WTC11 (cell line): ENCODE measurements at places on chromosomes 1 and 21.

DNA sequence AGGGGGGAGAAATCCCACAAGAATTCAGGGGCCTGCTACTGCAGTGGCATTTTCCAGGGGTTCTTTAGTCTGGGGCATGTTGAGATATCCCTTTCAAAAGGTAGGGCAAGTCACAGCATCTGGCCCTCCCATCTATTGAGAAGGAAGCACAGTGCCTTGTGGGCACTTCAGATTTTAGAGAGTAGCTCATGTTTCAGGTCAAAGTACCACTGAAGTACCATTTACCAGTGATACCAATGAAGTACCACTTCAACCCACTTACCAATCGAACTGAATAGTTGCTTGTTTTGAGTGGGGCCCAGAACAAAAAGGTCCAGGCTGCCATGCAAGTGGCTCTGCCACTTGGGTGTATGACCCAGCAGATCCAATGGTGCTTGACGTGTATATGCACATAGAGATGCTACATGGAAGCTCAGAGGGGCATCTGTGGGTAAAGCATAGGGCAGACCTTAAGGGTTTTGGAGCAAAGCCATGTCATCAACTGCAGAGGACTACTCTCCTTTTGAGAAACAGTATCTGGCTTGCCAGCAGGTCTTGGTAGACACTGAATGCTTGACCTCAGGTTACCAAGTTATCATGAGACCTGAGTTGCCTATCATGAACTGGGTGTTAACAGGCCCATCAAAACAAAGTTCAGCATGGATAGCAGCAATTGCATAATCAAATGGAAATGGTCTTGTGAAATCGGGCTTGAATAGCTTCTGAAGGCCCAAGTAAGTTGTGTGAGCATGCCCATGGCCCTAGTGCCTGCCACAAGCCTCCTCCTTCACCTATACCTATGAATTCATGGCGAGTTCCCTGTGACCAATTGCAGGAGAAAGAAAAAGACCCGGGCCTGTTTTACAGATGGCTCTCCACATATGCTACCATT lies 23.5 kb downstream of the PLA2G2D start:
- no peak overlapping the region for H3K4me3 ChIP-seq
- H3K27me3 ChIP-seq, result peaks cover 26% of the 10 kb centered on the region
- H3K27ac ChIP-seq, result no peak overlapping the region
- H3K4me1 ChIP-seq, result no peaks in the 10 kb centered on the region
- peaks cover 32% of the 10 kb centered on the region for H3K36me3 ChIP-seq
- DNase-seq, result no peak

DNA sequence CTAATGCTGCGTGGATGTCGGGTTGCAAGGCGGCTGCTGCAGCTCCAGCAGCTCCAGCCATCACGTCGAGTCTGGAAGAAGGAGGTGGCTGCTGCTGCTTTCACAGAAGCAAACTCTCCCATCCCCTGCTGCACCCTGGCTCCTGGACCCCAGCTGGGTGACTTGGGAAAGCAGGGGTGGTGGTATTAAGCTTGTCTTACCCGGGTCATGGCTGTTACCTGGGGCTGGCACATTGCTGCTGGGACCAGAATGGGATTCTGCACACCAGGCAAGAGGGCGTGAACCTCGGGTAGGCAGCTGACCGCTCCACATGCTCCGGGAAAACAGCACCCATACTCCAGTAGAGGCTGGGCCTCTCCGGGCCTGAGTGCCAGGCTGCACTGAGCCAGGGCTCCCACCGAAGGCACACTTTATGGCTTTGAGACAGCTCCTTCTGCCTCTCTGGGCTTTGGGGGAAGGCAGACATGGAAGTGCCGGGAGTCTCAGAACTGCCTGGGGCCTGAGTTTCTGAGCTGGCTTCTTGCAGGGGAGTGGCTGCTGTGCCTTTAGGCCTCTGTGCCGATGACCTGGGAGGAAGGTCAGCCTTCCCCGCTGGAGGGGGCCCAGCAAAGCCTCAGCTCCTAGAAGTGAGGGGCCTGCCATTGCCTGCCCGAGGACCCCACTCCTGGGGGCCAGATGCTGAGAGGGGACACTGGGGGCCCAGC lies 1.2 kb downstream of the SMIM1 start:
- H3K4me3 ChIP-seq, result peak overlapping the region; percentile 57
- H3K36me3 ChIP-seq, result no peaks in the 10 kb centered on the region
- H3K4me1 ChIP-seq, result peaks cover 23% of the 10 kb centered on the region
- no peak for DNase-seq

- H3K27ac ChIP-seq, result no peak overlapping the region
- no peak overlapping the region for H3K4me3 ChIP-seq
- H3K36me3 ChIP-seq, result no peaks in the 10 kb centered on the region
- no peaks in the 10 kb centered on the region; the same call in 1 of the 2 replicates for H3K4me1 ChIP-seq
Observed at GRCh38 chr1:113325022-113325421, 65.3 kb upstream of the MAGI3 start.

GRCh38 chr1:11475748-11476147 lies 3.2 kb upstream of the DISP3 start:
- no peak overlapping the region for H3K4me3 ChIP-seq
- H3K36me3 ChIP-seq, result no peaks in the 10 kb centered on the region
- H3K4me1 ChIP-seq, result peaks cover 5% of the 10 kb centered on the region
- no peak for DNase-seq
- H3K27me3 ChIP-seq, result peaks cover 34% of the 10 kb centered on the region

GRCh38 chr1:212261361-212261929 lies 23.8 kb upstream of the PPP2R5A start:
- no peak for DNase-seq
- H3K27ac ChIP-seq, result no peak overlapping the region
- H3K4me1 ChIP-seq, result peaks cover 17% of the 10 kb centered on the region
- H3K36me3 ChIP-seq, result no peaks in the 10 kb centered on the region
- no peak overlapping the region for H3K4me3 ChIP-seq

DNA sequence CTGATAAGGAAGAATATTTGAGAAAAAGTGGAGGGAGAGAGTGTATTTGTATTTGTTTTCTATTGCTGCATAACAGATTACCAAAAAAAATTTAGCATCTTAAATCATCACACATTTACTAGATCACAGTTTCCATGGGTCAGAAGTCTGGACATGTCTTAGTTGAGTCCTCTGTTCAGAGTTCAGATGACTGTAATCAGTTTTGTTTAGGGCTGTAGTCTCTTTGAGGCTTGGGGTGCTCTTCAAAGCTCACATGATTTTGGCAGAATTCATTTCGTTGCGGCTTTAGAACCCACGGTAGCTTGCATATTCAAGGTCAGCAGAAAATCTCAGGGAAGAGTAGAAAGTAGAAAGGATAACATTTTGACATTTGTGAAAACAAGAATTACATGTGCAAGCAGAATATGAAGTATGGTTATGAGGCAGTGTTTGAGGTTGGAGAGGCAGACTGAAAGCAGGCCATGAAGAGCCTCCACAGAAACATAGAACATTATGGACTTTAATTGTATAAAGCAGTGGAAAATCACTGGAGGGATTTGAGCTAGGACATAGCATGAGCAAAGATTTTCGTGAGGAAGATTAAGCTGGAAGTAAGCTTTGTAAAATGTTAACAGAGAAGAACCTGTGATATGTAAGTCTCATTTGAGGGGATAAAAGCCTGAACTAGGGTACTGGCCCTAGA lies 110.6 kb upstream of the GPR52 start:
- H3K4me3 ChIP-seq, result no peak overlapping the region
- H3K4me1 ChIP-seq, result no peaks in the 10 kb centered on the region
- no peaks in the 10 kb centered on the region for H3K27me3 ChIP-seq
- no peaks in the 10 kb centered on the region for H3K36me3 ChIP-seq
- peak overlapping the region; percentile 18 for H3K27ac ChIP-seq

GRCh38 chr21:27104846-27105431 lies 138.1 kb upstream of the ADAMTS5 start:
- H3K27ac ChIP-seq, result no peak overlapping the region
- H3K4me1 ChIP-seq, result peaks cover 17% of the 10 kb centered on the region
- H3K4me3 ChIP-seq, result no peak overlapping the region
- H3K36me3 ChIP-seq, result peaks cover 5% of the 10 kb centered on the region; the same call in 1 of the 2 replicates
- H3K27me3 ChIP-seq, result no peaks in the 10 kb centered on the region

GRCh38 chr1:68181165-68181556 lies 51.2 kb downstream of the WLS start:
- no peaks in the 10 kb centered on the region for H3K4me1 ChIP-seq
- no peaks in the 10 kb centered on the region for H3K36me3 ChIP-seq
- H3K27ac ChIP-seq, result no peak overlapping the region
- no peak for DNase-seq

GRCh38 chr1:62318756-62319544 lies at the start of gene KANK4:
KANK4 (minus strand) TSS chr1:62319434; CDS start chr1:62281564, 37,870 bp downstream.
- peaks cover 12% of the 10 kb centered on the region for H3K4me1 ChIP-seq
- no peak within 1 kb of the TSS for H3K27ac ChIP-seq
- peak within 1 kb of the TSS; percentile 76 for H3K4me3 ChIP-seq
- H3K36me3 ChIP-seq, result no peaks in the 10 kb centered on the region
- peaks cover 70% of the 10 kb centered on the region for H3K27me3 ChIP-seq

DNA sequence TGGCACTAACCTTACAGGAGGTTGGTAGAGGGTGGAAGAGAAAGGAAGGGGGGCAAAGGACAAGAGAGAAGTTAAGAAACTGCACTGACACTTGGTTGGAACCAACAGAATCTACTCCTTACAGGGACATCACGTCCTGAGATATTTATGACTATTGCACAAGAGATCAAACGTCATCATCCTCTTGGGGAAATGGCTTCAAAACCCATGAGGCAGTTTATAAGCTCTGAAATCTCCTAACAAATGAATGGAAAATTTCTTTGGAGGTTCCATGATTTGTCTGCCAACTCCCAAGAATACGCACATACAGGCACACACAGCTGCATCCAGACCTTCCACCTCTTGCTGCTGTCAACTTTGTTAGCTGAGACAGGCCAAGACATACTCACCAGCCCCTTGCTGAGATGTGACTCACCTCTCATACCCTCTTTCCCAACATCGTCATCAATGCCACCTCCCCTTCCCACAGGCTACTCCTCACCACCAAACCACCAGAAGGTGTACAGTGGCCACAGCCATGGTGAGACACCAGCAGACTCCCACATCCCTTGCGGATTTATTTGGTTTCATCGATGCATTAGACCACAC lies 135.5 kb downstream of the SETD4 start:
- H3K4me1 ChIP-seq, result no peaks in the 10 kb centered on the region
- DNase-seq, result no peak
- H3K27ac ChIP-seq, result no peak overlapping the region
- H3K36me3 ChIP-seq, result no peaks in the 10 kb centered on the region
- H3K27me3 ChIP-seq, result no peaks in the 10 kb centered on the region

- no peak for DNase-seq
- H3K36me3 ChIP-seq, result peaks cover 9% of the 10 kb centered on the region; the same call in 1 of the 2 replicates
- H3K4me3 ChIP-seq, result peak overlapping the region; percentile 44
- no peaks in the 10 kb centered on the region for H3K27me3 ChIP-seq
Observed at GRCh38 chr1:164635803-164636731, 77.1 kb downstream of the PBX1 start.

DNA sequence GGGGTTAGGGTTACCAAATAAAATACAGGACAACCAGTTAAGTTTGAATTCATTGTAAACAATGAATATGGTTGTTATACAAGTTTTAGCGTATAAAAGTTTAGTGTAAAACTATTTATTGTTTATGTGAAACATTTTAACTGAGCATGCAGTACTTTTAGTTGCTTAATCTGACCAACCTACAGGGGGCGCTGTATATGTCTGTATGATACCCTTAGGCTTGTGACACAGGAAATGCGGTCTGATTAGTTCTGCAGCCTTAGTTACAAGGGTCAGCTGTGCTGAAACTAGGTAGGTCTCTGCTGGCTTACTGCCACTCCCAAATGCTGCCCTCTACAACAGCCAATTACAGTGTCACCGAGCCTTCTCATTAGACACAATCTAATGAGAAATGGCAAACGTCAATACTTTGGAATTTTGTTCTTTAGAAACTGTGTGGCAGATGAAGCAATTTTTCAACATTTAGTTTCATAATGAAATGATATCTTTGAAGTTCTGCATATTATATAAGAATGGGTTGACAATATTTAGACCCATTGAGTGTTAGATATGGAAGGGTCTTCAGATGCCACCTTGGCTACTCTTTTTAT lies 56.2 kb downstream of the NTNG1 start:
- peaks cover 5% of the 10 kb centered on the region for H3K36me3 ChIP-seq
- H3K27me3 ChIP-seq, result no peaks in the 10 kb centered on the region
- H3K4me1 ChIP-seq, result peaks cover 5% of the 10 kb centered on the region
- H3K4me3 ChIP-seq, result no peak overlapping the region

GRCh38 chr1:214438530-214438929 lies 112.9 kb downstream of the PTPN14 start:
- H3K4me3 ChIP-seq, result no peak overlapping the region
- H3K4me1 ChIP-seq, result peaks cover 59% of the 10 kb centered on the region
- H3K27me3 ChIP-seq, result no peaks in the 10 kb centered on the region
- DNase-seq, result no peak
- peak overlapping the region; percentile 98 for H3K27ac ChIP-seq
- H3K36me3 ChIP-seq, result peaks cover 5% of the 10 kb centered on the region

DNA sequence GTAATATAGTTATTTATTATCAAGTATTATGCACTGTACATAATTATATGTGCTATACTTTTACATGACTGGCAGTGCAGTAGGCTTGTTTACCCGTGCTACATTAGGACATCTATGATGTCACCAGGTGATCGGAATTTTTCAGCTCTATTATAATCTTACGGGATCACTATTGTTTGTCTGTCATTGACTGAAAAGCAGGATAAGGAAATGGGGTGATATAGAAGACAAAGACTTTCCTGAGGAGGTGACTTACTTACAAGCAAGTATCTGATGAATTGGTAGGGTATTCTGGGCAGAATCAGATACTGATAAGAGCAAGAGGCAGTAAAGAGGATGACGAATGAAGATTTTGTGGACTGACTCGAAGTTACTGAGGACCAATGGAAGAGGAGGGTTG lies 65.3 kb upstream of the CNN3 start:
- no peaks in the 10 kb centered on the region for H3K36me3 ChIP-seq
- H3K27ac ChIP-seq, result no peak overlapping the region
- no peak overlapping the region for H3K4me3 ChIP-seq
- no peaks in the 10 kb centered on the region for H3K27me3 ChIP-seq

GRCh38 chr1:7942214-7942921 lies 1.7 kb upstream of the TNFRSF9 start:
- peak; percentile 78 for DNase-seq
- no peaks in the 10 kb centered on the region for H3K36me3 ChIP-seq
- peaks cover 63% of the 10 kb centered on the region for H3K27me3 ChIP-seq

GRCh38 chr1:171858696-171859095 lies 17.4 kb downstream of the DNM3 start:
- H3K27me3 ChIP-seq, result no peaks in the 10 kb centered on the region
- no peaks in the 10 kb centered on the region for H3K36me3 ChIP-seq
- no peak for DNase-seq
- H3K27ac ChIP-seq, result no peak overlapping the region
- no peaks in the 10 kb centered on the region for H3K4me1 ChIP-seq
